CD4-positive, alpha-beta T cell treated with Interleukin-15 for 4 hours (primary cell): ENCODE measurements at places on chromosomes 5 and 9.
A peak's percentile ranks its signal among the peaks of the same experiment; 100 is the strongest.

DNA sequence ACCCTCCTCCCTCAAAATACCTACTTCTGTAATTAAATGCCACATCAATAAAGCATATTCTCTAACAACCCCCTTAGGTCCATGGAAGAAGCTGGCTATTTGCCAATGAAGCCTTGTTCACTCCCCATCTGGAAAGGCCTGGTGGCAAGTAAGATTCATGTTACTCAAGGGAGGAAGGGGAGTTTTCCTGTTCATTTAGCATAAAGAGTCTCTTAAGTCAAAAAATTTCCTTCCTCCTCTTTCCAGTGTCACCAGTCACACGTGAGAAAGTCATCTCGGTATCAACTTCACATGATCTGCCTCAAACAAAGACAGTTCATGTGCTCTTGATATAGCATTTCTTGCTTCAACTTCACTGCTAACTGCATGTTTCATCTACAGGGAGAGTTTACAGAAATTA lies 32.7 kb upstream of the RIC1 start:
- no peak for DNase-seq

GRCh38 chr5:173494446-173494845 lies 122.0 kb downstream of the BOD1 start:
- DNase-seq: no peak

DNA sequence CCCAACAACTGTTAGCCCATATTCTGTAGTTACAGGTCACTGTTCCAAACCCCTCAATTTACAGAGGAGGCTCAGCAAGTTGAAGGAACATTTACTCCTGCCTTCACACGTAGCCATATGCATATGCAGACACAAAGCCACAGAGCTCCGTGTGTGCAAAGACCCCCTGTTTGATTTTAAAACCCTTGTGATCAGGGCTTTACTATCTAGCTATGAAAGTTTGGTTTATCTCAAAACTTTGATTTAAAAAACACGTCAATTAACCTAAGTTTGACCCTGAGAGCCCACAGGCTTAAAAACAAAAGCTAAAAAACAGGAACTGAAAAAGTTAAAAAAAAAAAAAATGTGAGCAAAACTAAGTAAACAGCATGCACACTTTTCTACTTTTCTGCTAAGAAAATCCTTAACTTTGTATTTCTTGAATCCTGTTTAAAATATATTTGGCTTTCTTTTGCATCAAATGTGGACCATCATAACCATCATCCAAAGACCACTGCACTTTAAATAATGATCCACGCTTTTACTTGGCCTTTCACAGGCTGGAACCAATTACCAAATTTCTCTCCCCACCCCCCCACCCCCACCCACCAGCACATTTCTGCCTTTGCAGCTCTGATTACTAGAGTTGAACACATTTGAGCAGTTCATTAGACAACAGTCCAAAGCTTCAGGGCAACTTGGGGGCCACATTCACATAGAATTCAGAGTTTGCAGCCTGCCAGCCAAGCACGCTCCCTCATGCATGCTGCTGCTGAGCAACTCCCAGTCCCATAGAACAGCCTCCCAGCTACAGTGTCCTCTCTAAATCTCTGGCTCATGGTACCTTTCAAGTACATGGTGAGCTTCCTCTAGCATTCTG lies 128.8 kb upstream of the MAP3K1 start:
- no peak for DNase-seq

DNA sequence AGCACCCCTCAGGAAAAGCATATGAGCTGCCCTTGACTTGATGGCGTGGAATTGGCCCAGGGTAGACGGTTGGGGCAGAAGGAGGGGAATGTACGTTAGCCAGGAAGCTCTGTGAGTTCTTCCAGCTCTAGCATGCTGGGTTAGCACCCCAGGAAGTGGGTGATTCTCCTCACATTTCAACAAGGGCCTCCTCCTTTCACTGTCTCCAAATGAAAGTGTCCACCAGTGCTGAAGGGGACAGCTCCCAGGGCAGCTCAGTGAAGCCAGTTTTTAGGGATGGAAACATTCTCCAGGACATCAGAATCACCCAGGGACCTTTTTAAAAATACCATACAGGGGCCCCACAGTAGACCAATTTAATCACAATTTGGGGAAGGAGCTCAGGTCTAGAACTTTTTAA lies 17.2 kb upstream of the AFAP1L1 start:
- DNase-seq: no peak

- no peak for DNase-seq
Observed at GRCh38 chr9:80504601-80505230, 933.0 kb downstream of the TLE4 start.

GRCh38 chr5:91074615-91075014 lies 308.5 kb downstream of the ARRDC3 start:
- no peak for DNase-seq

DNA sequence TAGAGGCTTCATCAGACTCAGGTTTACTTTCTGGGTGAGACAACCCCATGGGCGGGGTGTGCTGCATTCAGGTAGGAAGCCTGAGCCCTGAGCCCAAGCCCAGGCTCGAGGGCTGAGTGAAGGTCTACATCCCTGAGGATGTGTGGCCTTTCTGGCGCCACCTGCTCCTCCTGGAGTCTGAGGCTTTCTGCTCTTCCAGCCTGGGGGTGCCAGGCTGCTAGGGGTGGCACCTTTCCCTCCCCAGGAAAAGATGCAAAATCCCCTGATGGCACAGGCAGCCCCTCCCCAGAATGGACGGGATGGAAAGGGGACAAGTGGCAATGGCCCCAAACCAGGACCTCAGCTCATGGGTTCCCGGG lies 44.4 kb upstream of the PRRC2B start:
- no peak for DNase-seq

GRCh38 chr5:120122703-120123102 lies 341.4 kb upstream of the PRR16 start:
- no peak for DNase-seq

DNA sequence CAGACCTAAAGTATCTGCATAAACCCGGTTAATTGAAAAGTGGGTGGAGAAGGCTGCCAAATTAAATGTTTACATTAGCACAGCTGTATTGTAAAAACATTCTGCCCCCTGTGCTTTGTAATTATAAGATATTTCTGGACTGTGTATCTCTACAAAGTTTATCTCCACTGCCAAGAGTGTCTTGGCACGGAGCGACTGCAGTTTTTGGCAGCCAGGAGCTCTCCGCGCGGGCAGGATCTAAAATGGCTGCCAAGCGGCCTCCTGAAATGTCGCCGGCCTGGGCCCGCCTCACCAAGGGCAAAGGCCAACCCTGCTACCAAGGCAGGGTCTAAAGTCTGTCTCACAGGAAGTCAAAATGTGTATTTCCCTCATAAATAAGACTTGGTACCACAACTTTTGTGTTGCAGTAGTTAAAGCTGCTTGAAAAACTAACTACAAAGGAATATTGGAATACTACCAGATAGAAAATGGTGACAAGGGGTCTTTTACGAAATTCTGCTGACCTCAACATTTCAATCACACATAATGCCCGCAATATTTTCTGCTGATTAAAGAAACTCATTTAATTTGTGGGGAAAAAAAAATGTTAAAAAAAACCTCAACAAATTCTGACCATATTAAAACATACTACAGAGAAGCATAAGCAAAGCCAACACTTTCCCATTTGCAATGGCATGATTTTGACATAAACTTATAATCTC lies 110.4 kb downstream of the NFIB start:
- DNase-seq: no peak

DNA sequence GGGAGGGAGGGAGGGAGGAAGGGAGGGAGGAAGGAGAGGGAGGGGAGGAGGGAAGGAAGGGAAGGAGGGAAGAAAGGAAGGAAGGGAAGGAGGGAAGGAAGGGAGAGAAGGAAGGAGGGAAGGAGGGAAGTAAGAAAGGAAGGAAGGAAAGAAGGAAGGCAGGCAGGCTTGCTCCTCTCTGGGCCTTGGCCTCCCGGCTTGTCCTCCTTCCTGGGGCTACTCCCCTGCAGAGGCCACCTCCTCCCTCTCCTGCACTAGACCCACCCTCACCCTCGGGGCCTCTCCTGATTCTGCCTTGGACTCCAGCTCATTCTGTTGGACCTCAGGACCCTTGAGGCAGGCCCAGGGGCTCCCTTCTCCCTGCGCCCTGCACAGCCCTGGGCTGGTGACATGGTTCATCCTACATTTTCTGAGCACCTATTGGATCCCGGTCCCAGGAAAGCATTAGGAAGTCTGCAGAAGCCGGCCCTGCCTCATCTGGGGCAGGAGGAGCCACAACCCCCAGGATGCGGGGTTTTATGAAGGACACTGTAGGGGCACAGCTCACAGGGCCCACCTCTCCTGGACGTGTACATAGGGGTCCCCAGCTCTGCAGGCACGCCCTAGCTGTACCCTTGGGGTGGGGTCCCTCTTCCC lies 23.0 kb downstream of the LHX3 start:
- DNase-seq: no peak

- DNase-seq: peak; percentile 58
Observed at GRCh38 chr9:37302277-37302676, 120.2 kb upstream of the GRHPR start.

- no peak for DNase-seq
Observed at GRCh38 chr9:113966394-113966793, 90.3 kb downstream of the ZNF618 start.

- DNase-seq: no peak
Observed at GRCh38 chr5:115542086-115542485, 2.5 kb downstream of the FEM1C start.

GRCh38 chr9:119164716-119165115 lies 204.5 kb downstream of the BRINP1 start:
- DNase-seq: no peak
